ENCODE measurements at places on chromosomes 4 and X.
A peak's percentile ranks its signal among the peaks of the same experiment; 100 is the strongest.

- DNase-seq, result no peak
Measured at GRCh38 chr4:72418458-72418857, 150.6 kb downstream of the ADAMTS3 start.

GRCh38 chrX:13533726-13534125 is 35.7 kb upstream of the EGFL6 start:
- DNase-seq, result no peak

GRCh38 chr4:159281771-159282170 is 178.9 kb downstream of the RAPGEF2 start:
- DNase-seq, result no peak

DNA sequence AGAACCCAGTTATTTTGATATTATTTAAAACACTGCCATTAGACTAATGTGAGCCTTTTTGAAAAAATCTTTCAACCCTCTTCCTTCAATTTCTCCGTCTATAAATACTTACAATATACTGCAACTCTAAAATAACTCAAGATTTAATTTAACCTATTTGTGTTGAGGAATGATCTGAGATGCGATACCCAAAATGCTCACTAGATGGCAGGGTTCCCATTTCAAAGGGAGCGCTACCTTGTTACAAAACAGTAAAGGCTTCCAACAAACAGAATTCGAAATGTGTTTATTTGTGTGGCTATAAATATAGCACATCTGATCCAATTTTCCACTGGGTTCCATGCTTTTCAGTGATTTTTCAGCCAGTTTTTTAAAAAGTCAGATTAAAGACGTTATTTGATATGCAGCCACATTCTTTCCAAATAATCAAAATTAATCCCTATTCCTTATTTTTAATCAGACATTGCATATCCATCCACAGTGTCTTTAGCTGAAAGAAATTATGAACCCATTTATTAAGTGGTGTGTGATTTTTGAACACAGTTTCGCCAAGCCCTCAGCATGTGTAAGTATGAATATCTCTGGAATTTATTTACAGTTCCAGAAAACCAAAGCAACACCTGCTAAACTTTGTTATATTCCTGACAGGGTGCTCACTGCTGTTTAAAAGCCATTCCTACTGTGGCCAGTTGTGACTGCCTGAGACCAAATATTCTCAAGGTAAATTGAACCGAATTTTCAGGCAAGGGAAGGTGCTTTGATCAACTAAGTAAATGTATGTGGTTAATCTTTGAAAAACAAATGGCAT is 668.0 kb upstream of the LCORL start:
- peak; percentile 46 for DNase-seq

DNA sequence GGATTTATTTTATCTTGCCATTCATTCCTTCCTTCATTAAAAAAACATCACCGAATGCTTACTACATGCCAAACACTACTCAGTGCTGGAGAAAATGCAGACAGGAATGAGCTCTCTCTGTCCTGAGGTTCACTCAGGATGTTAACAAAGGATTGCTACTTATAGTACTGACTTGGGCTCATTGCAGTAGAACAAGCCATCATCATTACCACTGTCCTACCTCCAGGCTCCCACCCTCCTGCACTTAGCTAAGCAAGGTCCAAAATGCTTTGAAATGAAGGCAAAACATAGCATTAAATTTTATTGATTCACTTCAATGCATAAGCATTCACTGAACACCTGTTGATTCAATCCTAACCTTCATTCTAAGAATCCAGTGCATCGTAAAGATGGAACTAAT is 159.8 kb upstream of the RADX start:
- DNase-seq, result no peak

DNA sequence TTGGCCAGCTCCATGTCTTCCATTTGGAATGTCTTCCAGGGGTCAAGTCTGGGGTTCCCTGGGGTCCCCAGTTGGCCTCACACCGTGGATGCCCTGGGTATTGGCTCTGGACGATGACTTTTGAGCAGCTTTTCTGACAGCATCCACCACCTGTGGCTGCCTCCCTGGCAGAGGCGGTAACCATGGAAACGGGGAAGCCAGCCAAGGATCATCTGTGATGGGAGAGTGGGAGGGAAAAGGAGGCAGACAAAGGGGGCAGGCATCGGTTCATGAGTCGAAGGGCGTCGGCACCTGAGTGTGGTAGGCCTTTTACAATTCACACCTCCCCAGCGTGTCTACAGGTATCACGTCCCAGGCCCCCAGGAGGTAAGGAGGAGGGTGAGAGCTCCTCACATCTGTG is 152.2 kb downstream of the ASMT start:
- DNase-seq, result peak; percentile 28

DNA sequence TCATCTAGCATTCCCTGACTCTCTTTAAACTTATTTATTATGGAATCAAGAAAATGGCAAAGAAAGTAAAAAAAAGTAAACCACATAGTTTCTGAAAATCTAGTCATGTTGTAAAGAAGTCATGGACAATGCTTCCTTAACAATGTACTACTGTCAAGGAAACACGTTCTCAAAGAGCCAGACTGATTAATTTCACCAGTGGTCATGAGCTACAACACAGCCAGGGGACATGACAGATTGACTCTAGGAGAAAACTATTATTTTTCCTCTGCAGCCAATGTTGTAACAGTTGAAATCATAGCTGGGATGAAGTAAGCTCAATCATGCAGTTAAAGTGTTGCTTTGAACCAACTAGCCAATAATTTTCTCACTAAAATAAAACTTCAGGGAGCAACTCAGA is 109.2 kb downstream of the MAPK10 start:
- no peak for DNase-seq

GRCh38 chr4:98496152-98496845 is 162.1 kb downstream of the TSPAN5 start:
- no peak for DNase-seq

DNA sequence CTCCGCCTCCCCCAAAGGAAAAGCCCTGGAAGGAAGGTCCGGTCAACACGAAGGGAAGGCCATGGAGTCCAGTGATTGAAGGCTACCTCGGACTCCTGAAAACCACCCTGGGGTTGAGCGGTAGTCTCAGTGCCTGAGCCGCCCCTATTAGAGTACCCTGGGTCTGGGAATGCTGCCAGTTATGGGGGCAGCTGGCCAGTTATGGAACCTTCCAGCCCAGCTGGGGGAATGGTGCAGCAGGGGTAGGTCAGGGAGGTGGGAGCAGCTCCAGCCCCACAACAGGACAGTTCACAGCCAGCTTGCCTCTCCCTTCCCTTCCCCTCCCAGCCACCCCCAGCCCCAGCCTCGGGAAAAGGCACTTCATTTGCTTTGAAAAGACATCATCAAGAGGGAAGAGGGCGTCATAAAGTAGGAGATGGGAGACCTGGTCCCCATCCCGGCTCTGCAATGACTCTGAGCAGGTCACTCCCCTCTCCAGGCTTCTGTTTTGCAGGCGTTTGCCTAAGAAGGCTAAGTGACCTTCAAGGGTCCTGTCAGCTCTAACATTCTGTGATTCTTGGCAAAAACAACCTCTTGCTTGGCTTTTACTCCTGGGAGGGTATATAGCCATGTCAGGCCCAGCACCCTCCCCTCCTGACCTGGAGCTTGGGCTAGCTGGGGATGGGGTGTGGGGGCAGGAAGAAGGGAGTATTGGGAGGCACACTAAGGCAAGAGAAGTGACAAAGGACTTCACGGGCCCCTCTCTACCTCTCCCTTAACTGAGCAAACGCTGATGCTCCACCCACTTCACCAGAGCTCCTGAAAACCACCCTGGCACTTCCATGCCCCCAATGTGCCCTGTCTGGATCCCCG is 8.0 kb downstream of the APLN start:
- DNase-seq, result no peak

DNA sequence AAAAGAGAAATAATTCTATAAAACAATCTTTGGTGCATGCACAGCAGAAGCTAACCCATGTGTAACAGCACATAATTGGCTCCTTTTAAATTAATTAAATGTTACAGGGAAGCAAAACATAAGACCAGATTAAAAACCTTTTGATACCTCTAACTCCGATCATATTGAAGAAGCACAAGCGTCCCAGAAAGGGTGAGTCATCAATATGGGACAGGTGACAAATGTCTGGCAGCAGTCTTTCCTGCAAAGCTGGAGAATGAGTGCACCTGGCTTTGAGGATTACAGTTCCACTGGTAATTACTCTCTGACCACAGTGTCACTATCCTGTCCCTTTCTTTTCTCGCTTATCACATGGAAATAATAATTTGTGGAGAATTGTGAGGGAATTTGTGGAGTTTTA is 94.6 kb downstream of the FAM9B start:
- DNase-seq, result no peak

DNA sequence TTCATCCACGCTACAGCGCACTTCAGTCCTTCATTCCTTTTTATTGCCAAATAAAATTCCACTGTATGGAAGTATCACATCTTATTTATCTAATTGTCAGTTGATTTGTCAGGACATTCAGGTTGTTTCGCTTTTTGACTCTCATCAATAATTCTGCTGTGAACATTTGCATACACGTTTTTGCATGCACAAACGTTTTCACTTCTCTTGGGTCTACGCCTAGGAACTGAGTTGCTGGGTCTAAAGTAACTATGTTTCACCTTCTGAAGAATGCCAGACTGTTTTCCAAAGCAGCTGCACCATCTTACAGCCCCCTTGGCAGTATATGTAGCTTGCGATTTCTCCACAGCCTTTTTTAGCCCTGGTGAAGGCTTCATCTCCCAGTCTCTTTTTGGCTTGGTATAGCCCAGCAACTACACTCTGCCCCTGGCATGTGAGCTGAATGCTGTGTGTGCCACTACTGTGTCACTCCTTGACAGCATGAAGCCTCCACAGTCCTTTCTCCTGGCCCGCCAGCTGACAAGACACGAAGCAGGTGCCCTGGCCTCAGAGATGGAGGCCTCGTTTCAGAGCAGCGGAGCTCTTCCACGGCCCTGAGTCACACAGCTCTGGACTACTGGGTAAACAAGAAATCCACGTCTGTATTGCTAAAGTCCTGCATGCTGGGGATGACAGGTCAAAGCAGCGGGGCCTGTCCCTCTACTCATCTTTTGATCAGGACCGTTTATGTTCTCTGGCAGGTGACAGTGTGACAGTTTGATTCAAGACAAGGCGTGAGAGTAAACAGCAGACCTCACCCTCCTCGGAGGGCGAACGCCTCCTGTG is 75.5 kb downstream of the NSUN7 start:
- no peak for DNase-seq

GRCh38 chrX:250965-251364 is 30.2 kb upstream of the PLCXD1 start:
- peak; percentile 8 for DNase-seq

DNA sequence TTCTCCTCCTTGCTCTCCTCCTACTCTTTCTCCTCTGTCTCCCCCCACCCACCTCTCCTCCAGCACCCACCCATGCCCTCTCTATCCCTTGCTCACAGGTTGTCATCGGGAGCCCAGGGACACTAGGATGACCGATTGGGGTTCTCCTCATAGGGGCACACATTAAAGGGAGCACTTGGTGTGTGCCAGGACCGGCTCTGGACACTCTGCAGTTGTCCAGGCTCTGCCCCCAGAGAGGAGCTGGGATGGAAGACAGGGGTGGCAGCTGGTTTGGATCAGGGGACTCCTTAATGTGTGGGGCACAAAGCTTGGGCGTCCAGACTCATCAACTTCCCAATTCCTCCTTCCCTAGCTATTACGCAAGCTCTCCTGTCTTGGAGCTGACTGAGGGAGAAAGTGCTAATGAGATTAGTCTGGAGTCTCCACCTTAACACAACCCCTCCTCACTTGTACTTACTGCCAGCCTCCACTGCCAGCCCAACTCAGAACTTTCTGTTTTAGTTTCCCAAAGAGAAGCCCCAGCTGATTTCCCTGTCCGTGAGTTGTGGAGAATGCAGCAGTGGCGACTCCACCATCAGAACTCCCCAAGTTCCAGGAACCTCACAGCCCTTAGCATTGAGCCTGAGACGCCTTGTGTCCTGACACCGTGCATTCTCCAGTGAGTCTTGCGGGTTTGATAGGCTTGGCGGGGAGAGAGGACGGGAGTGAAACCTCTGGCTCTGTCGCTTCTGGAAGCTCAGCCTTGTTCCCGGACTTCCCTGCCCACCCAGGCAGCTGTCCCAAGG is 52.2 kb downstream of the CXorf49B start:
- DNase-seq, result no peak

DNA sequence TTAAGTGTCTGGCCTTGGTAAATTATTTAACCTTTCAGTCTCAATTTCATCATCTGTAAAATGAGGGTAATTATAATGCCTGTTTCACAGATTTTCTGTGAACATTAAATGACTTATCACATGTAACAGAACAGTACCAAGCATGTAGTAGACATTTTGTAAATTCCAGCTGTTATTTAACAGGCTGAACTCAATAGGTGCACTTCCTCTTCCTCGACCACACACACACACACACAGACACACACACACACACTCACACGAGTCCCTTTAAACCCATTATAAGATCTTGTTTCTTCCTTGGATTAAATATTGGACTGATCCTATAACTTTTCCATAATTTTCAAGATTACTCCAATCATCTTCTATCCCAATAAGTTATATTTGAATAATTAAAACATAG is 53.4 kb upstream of the COL25A1 start:
- no peak for DNase-seq

Data from RPMI8226 (cell line).